HL-60 (cell line): ENCODE measurements at places on chromosomes 2 and 18.

- no peak for DNase-seq
Measured at GRCh38 chr2:60482222-60482621, 71.2 kb downstream of the BCL11A start.

- DNase-seq = no peak
Measured at GRCh38 chr2:180572346-180572745, 408.1 kb upstream of the UBE2E3 start.

DNA sequence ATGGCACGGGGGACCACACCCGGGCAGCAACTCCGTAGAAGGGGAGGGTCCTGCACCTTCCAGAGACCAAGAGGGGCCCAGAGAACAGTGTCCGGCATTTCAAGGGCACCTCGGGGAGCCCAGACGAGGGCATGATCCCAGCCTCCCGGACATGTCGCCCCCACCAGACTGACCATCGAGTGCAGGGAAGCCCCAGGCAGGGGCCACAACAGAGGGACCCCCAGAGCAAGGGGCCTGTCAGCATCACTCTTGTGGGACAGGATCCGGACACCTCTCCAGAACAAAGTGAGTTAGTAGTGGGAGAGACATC is 50.4 kb upstream of the CTDP1 start:
- no peak for DNase-seq

GRCh38 chr2:203105996-203106395 is 91.3 kb downstream of the NBEAL1 start:
- DNase-seq = no peak

- DNase-seq = no peak
Measured at GRCh38 chr2:236946871-236947270, 138.8 kb upstream of the COPS8 start.

DNA sequence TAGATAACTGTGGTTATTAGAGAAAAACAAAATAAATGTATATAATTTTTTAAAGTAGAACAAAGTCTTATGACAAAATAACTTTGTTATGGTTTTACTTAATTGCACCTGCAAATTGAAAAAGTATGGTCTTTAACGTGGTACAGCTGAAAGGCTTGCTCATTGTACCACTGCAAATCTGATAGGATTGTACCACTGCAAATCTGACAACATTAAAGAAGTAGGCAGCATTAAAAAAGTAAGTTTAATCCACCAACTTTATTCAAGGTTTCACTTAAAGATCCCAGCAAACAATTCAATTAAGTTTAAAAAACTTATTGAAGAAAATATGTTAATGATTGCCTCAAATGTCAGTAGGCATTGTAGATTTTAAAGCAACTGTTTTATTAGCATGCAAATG is 4.7 kb downstream of the SP5 start:
- no peak for DNase-seq

DNA sequence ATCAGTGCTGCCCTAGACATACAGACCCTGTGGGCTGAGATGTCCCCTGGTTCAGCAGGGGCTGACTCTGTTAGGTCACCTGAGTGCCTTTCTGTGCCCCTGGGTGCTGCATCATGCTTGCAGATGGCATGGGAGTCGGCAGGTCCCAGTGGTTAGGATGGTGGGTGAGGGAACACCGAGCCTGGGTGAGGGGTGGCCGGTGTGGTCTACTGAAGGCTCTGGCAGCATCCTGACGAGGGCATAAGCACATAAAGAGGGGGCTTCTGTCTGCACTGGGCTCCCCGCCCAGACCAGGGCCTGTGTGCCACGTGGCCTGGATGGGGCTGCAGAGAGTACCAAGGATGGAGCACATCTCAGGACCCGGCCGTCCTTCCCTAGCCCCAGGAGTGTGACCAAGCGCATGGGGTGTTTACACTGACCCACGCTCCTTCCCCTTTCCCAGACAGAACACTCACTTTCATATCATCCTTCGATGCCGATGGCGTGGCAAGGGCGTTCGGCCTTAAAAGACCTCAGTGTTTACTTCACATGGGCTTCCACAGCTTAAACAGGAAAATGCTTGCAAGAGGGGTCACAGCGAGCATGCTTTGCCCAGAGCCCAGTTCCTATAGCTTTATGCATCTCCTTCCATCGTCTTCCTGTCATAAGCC is 115.1 kb downstream of the STPG4 start:
- DNase-seq = no peak

DNA sequence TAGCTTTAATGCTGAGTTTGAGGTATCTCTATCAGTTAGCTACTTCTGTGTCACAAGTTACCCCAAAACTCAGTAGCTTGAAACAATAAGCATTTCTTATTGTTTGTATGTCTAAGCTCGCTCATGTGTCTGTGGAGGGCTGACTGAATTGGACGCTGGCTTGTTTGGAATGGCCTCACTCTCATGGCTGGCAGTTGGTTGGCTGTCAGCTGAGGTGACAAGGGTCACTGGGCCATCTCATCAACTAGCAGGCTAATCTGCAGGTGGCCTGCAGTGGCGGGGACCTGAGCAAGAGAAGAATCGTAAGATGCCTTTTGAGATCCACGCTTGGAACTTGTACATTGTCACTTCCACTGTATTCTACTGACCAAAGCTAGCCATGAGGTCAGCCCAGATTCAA is 13.4 kb upstream of the DLX2 start:
- no peak for DNase-seq

- DNase-seq = peak; percentile 65
Measured at GRCh38 chr2:10400568-10400977, 47.6 kb downstream of the ODC1 start.

DNA sequence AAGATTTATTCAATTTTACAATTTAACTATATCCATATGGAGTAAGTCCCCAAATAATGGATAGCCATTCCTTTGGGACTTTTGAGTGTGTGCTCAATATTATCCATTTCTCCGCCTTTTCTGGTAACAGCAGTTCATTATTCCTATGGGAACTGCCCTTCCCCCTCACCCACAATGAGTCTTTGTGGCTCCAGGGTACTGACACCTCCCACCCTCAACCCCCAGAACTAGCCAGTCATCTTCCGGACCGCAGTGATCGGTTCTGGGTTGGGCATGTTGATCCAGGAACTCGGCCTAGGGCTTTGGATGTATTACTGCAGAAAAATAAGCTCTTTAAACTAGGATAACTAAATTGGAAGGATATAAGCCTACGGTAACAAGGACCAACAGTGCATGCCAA is 45.4 kb upstream of the CCDC150 start:
- no peak for DNase-seq

- DNase-seq = peak; percentile 36
Measured at GRCh38 chr18:57437766-57438671, 2.8 kb downstream of the ONECUT2 start.

GRCh38 chr2:219728991-219729487 is 101.6 kb downstream of the SLC4A3 start:
- no peak for DNase-seq

DNA sequence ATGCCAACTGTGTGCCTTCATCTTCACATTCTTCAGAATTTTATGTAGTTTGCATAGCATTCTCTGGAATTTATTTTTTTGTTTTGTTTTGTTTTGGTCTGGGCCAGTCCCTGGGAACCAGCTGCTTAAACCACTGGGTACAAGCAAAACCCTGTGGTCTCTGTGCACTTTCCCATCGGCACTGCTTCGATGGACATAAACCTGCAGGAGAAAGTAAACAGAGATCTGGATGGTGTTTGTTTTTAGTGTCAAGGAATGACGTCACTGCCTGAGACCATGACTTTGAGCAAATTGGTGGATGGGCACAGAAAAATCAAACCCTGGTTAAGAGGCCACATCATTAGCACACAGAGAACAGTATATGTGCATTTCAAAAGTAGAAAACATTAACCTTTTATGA is 64.7 kb upstream of the RASGRP3 start:
- DNase-seq = no peak

DNA sequence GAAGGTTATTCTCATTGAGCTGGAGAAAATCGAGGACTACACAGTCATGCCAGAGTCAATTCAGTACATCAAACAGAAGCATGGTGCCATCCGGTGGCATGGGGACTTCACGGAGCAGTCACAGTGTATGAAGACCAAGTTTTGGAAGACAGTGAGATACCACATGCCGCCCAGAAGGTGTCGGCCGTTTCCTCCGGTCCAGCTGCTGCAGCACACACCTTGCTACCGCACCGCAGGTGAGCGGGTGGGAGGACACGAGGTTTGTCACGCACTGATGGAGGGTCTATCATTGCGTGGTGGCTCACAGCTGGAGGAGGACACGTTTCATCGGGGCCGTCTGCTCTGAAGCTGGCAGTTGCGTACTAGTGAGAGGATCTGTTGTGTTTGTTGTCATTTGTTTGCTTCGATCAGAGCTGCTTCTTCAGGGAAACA is 48.2 kb downstream of the IL1RL2 start:
- DNase-seq = no peak

DNA sequence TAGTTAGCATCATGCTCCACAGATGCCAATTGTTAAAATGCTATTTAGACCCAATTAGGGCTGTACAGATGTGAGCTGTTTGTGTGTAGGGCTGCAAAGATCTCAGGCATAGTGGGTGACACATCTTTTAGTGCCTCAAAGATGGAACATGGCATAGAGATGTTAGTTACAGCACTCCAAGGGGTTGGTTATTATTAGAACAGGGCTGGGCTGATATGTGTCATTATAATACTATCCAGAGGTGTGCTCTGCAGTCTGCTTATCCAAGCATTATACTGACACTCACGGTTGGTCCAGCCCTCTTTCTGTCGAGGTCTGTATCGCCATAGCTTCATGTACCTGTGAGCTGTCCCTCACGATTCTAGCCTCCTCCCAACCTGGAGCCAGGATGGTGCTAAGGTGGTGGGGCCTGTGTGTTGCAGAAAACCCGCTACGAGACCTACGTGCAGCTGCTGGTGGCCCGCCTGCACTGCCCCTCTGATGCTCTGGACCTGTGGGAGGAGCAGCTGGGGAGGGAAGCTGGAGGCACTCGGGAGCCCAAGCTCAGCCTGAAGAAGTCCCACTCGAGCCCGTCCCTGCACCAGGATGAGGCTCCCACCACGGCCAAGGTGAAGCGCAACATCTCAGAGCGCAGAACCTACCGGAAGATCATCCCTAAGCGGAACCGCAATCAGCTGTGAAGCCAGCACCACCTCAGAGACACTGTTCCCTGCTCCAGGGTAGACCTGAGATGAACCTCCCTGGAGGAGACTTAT is 27.1 kb downstream of the PSD4 start:
- DNase-seq = no peak

DNA sequence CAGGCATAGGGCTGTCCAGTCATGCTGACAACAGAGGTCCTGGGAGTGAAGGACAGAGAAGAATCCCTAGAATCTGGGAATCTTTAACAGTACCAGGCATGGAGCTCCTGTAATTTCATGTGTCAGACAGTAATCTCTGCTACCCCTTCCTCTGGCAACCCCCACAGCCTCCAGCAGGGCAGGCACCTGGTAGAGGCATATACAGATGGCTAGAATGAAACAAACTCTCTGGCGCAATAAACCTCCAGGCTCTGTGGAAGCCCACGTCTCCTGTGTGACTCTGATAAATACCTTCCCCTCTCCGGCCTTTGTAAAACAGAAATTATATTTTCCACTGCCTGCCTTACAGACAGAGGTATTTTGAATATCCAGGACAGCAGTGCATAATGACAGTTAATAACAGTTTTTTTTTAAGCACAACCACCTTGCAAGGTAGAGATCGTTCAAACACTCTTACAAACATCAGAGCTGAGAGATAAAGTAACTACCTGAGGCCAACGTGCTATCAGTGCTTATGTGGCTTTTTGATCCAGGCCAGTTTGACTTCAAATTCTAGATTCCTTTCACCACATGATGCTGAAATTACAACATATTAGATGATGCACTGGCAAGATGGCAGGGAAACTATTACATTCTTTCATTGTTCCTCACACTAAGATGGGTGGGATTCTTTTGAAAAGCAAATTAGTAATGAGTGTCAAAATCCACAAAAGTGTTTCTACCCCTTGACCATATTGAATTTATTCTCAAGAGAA is 47.7 kb upstream of the TMEM247 start:
- no peak for DNase-seq

GRCh38 chr2:202278944-202279343 is 13.4 kb downstream of the NOP58 start:
- DNase-seq = no peak

- DNase-seq = no peak
Measured at GRCh38 chr2:42736598-42737322, 27.2 kb downstream of the OXER1 start.

DNA sequence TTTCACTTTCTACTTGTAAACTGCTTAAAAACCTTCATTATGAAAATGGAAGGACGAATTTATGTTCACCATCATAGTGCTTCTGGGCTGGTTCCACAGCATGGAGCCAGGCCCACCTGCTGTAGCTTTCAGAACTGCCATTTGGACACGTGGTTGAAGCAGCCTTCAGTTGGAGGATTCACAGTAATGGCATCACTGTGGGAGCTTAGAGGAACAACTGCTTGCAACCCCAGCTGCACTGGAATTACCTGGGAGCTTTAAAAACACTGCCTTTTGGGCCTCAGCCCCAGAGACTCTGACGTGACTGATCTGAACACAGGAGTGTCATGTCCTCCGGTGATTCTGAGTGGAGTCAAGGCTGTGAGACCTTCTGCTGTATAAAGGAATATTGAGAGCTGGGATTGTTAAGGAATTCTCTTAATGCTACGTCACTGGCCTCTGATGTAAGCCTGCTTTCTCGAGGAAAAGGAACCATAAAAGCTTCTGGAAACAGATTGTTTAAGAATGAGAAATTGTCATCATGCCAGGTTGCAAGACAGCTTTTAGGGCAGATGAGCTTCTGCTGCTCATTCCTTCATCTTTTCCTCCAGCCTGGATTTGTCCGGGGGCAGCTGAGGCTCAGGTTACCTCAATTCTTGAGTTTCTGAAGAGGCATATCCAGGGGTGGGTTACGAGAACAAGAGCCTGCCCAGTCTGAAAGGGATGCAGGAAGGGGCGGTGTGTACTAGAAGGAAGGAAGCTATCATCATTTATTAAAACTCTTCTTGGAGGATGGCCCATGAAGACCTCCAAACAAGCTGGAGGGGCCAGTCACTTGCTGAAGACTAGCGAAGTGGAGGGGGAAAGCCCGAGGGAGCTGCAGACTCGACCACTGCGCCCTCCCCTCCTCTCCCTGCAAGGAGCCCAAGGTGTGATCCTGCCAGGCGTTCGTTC is 1.3 kb upstream of the IL1R1 start:
- DNase-seq = no peak

GRCh38 chr2:37984176-37984575 is 59.1 kb downstream of the RMDN2 start:
- no peak for DNase-seq

GRCh38 chr2:59025157-59025757 is 784.1 kb upstream of the FANCL start:
- peak; percentile 22 for DNase-seq

DNA sequence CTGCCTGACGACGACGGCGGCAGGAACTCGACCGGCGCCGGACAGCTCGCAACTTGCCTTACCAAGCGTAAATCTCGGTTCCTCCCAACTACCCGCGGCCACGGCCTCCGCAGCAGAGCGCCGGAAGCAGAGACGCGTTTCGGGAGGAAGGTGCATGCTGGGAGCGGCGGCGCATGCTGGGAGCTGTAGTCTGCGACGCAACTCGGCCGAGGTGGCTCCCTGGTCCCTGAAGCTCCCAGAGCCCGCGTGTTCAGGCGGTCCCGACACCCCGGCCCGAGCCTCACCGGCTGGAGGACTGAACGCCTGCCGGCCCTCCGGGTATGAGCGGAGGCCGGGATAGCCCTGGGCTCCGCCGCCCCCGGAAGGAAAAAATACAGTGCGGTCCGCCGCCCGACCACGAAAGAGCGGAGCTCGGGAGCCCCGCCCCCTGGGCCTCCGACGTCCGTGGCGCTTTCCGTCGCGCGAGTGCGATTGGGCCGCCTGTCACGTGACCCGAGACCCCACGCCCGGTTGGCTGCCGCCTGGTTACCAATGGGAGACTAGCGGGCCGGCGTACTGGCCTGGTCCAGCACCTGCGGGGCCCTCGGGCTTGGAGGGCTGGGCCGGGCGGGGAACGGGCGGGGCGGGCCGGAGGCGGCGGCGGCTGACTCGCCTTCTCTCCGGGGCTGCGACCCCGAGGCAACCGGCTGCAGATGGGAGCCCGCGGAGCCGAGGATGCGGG is at the start of gene CAPN10:
Gene CAPN10, plus strand, starts transcription at position 537 of the 721 bp plus-strand sequence. Its CDS starts 178 bp downstream, at position 715.
- peak; percentile 97 for DNase-seq
